ENCODE measurements at places on chromosomes 13 and 19.

- no peak for DNase-seq
Measured at GRCh38 chr19:3245050-3245449, 20.6 kb downstream of the CELF5 start.

- DNase-seq: peak; percentile 75
Measured at GRCh38 chr13:41652735-41653361, 195.5 kb downstream of the RGCC start.

- no peak for DNase-seq
Measured at GRCh38 chr19:17843292-17843827, 4.4 kb downstream of the JAK3 start.

DNA sequence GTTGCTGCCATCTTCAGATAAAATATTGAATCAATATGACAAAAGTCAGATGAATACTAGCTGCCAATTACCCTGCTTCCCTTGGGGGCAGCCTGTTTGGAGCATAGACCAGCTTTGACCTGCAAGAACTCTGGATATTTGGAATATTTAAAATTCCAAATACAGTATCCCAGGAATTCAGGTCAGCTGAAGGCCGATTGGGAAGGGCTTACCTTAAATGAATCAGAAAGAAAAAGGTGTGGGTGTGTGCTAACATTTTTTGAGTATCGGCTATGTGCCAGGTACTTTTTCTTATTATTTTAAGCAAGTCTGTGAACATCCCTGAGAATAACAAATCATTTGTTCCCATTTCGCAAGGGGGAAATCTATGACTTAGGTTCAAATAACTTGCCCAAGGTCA lies 1.8 kb upstream of the RUBCNL start:
- peak; percentile 77 for DNase-seq

DNA sequence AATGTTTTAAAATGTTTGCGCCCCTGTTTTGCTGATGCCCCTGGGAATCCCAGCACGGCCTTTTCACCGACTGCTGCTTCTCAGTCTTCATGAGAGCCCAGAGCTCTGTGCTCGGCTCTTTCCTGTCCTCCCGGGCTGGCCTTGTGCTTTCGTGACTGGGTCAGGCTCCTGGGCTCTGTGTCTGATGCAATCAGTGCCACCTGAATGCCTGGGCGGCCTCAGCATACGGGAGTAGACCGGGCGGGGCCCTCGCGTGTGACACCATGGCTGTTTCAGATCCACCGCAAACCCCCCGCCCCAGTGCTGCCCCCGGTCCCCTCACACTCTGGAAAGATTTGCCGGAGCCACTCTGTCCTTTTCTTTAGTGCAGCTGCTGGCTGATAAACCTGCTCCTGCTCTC lies 21.4 kb downstream of the PABPC3 start:
- DNase-seq: no peak

- no peak for DNase-seq
Measured at GRCh38 chr13:80141123-80141849, 199.6 kb downstream of the SPRY2 start.

GRCh38 chr19:21084343-21084742 lies 2.3 kb downstream of the ZNF714 start:
- peak; percentile 88 for DNase-seq

DNA sequence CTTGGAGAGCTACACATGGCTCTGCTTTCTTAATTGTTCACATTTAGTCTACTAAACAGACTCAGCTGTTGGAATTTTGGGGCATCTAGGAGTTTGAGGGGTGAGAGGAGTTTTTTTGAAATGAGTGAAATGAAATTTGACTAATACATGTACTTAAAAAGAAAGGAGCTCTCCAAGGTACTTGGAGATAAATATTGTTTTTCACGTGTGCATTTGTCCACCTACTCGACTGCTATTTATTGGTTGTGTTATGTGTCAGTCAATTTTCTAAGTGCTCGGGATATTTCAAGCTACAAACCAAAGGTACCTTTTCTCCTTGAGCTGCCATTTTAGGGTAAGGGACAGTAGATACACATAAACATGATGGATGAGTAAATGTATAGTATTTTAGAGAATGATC lies 697.0 kb downstream of the LIG4 start:
- peak; percentile 44 for DNase-seq

- DNase-seq: no peak
Measured at GRCh38 chr13:49694446-49694845, 3.2 kb upstream of the EBPL start.

GRCh38 chr13:59422646-59423045 lies 741.1 kb downstream of the DIAPH3 start:
- no peak for DNase-seq

- DNase-seq: peak; percentile 44
Measured at GRCh38 chr13:76711550-76712182, 174.5 kb downstream of the KCTD12 start.

GRCh38 chr19:41437944-41438574 lies 1.7 kb downstream of the DMAC2 start:
- no peak for DNase-seq

DNA sequence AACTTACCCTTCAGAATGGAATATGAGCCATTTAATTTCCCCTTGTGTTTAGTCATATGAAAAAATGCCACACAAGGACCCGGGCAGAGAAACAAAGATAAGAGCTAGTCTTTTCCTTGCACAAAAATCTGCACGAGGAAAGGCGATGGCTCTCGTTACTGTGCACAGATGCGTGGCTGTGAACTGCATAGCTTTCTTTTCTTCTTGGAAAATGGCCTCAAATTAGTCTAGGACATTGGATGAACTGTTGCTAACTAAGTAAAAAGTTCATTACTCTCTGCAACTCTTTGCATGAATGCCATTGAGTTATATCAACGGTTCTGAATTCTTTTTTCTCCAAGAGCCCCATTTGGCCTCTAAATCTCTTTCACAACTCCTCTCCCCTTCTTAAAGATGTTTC lies 125.2 kb downstream of the COG6 start:
- DNase-seq: no peak

DNA sequence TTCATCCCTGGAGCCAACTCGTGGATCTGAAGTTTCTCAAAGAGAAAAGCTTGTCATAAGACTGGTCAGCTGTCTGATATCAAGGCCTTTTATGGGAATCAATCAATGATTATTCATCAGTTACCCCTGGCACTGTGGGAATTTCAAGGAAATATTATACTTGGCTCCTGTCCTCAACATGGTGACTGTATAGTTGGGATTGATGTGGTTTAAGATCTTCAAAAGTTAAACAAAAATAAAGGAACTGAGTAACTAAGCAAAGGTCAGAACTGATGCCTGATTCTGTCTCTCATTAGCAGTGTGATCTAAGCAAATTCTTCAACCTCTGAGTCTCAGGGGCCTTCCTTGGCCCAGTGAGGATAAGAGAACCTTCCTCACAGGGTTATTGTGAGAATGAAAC lies 22.2 kb upstream of the SERPINE3 start:
- DNase-seq: peak; percentile 34

- no peak for DNase-seq
Measured at GRCh38 chr13:48879432-48879831, 96.3 kb upstream of the FNDC3A start.

DNA sequence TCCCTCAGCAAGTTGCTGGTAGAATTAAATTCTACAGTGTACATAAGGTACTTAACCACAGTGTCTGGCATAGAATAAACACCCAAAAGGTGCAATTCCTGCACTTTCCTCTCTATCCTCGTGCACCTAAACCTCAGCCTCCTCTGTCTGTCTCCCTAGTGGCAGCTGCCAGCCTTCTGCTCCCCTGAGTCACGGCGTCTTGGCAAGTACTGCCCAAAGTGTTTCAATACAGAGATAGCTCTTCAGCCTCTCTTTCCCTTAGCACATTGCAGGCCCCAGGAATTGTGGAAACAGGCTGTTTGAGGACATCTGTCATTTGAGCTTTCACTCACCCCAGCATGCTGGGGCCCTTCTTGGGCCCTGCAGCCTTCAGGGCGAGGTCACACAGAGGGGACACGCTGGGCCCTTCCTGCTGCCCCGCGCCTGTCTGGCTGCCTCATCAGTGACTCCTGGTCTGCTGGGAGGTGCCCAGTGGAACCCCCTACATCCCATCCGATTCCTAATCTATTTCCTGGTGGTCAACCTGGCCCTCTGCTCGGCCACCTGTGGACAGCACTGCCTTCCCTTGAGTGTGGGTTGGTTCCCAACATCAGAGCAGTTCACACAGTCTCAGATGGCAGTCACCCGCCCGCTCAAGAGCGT lies 19.3 kb downstream of the COL4A2 start:
- no peak for DNase-seq

GRCh38 chr13:114043421-114044053 lies 69.7 kb upstream of the C13orf46 start:
- DNase-seq: peak; percentile 28

DNA sequence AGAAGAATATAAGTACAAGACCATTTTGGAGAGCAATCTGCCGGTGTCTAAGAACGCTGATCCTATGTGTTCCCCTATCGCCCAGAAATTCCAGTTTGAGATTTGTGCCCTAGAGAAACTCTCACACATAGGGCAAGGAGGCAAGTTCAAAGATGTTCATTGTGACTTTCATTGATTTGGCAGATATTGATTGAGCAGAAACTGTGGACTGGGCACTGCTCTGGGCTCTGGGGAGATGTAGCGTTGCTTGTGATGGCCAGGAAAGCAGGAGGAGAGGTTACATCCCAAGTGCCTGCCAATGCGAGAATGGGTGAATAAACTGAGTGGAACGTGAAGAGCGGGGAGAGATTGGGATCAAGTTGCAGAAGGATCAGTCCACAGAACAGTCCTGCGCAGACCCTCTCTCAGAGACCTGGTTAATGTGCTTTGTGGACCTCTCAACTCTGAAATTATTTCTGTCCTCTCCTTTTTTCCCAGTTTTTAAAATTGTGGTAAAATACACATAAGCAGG lies 123.9 kb upstream of the PEG3 start:
- no peak for DNase-seq

- DNase-seq: no peak
Measured at GRCh38 chr13:31903111-31903815, 128.3 kb upstream of the FRY start.

- DNase-seq: peak; percentile 7
Measured at GRCh38 chr13:36910545-36910944, 9.5 kb downstream of the SMAD9 start.

DNA sequence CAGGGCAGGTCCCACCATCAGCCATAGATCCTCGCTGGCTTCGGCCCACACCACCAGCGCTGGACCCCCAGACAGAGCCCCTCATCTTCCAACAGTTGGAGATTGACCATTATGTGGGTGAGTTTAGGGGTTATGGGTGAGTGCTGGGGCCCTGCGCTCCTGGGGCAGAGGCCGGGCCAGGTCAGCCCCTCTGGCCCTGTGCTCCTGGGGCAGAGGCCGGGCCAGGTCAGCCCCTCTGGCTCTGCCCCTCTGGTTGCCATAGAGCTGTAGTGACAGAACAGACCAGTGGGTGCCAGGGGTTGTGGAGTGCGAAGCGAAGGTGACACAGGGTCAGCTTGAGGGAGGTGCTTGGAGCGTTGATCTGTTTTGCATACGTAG lies 15.2 kb downstream of the POLD1 start:
- DNase-seq: no peak

DNA sequence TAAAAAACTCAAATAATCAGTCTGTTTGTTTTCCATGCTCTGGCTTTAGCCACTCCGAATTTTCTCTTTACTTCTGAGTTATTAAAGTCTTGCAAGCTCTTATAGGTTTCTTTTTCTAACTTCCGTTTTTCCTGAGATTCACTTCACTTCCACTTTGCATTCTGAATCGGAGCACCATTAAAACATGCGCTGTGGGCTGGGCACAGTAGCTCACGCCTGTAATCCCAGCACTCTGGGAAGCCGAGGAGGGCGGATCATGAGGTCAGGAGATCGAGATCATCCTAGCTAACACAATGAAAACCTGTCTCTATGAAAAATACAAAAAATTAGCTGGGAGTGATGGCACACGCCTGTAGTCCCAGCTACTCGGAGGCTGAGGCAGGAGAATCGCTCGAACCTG lies 357.9 kb downstream of the SLITRK6 start:
- DNase-seq: no peak

GRCh38 chr13:100409132-100409531 lies 179.5 kb downstream of the GGACT start:
- DNase-seq: no peak

DNA sequence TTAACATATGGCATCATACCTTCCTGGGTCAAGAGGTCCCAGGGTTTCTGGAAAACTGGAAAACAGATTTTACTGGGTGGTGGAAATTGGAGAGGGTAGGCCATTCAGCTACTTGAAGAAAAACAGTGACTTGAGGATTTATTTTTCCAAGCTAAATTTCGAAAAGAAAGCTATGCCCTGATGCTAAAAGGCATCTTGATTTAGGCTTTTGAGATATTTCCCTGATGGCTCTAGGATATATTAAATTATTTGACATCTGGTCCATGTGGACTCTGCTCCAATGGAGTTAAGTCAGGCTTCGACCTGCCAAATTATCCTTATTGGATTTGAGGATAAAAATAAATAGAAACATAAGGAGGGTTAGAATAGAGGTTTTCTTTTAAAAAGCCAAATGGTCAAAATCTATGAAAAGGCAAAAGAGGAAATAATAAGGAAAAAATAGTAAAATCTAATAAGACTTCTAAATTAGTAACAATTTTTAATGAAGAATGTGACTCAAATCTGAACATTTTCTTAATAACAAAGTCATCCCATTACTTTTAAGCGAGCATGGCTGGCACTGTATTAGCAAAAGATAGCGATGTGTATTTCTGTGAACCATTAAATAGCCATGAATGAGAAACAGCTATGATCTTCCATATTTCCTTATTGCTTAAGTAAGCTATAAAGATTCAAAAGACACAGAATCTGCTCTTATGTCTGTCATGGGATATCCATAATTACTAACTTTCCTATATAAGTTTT lies 190.0 kb upstream of the MIR17HG start:
- DNase-seq: no peak
